Stimulated activated CD4-positive, alpha-beta T cell treated with anti-CD3 and anti-CD28 coated beads, Interleukin-12 subunit alpha, Interleukin-12 subunit beta, amount 100 ng/mL, for 4 hours (primary cell): ENCODE measurements at places on chromosomes 16 and 17.

- DNase-seq: peak; percentile 22
Measured at GRCh38 chr17:14784997-14785696, 480.0 kb downstream of the PMP22 start.

DNA sequence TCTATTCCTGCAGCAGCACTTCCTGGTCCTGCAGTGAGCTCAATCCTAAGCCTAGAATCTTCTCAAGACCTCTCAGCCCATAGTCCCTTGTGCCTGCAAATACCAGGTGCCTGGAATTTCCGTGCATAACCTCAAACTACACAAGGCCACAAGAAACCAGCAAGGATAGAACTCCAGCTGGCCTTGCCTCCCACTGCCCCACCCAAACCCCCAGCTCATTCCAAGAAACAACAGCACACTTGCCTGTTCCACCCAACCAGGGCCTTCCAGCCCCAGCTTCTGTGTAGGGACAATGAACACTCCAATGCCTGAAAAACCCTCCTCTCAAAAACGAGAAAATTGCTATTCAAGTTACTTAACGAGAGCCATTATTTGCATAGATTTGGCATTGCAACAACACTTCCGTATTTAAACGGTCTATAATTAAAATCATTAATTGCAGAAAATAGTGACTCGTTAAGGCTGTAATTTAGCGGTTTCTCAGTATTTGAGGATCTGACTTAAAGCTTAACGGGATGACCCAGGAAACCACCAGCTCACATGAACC, 147.0 kb downstream of the C16orf78 start:
- DNase-seq: no peak

GRCh38 chr17:40916366-40916765, 21.1 kb downstream of the KRT23 start:
- DNase-seq: no peak

GRCh38 chr17:30337393-30337999, 3.6 kb upstream of the TMIGD1 start:
- DNase-seq: no peak

DNA sequence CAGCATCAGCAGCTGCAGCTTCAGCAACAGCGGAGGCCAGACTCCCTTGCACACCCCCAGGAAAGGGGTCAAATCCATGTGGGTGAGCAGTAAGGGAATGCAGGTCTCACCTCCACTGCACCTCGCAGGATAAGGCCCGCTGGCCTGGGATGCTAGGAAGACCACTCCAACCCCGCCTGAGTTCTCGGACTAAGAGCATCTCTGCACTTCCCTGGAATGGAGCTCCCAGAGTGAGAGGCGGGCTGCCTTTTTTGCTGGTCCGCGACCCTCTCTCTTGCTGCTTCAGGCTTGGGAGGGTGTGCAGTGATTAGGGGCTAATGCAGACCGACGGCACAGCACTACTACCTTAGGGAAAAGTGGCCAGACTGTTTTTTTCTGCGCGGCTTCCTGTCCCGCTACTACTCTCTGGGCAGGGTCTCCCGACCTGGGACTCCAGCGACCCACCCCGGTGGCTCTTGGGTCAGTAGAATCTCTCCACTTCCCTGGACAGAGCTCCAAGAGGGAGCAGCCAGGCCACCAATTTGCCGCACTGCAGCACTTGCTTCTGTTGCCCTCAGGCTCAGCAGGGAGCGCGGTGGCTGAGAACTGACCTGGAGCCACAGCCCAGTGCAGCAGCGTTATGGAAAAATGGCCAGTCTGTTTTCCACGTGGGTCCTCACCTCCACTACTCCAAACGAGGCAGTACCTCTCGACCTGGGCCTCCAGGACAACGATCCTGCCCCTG, 480.4 kb downstream of the CDH8 start:
- no peak for DNase-seq

- no peak for DNase-seq
Measured at GRCh38 chr17:66172691-66173223, 19.2 kb downstream of the CEP112 start.

DNA sequence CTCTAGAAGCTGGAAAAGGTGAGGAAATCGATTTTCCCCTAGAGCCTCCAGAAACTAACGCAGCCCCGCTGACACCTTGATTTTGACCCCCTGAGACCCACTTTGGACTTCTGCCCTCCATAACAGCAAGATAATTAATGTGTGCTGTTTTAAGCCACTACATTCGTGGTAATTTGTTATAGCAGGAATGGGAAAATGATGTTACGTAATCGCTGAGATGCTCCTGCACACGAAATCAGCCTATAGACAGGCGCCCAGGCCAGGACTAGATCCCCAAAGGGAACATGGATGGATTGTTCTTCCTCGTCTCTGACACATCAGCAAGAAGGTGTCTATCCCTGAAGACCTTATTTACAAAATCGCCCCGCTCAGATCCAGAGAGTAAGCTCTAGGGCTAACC, 1.4 kb upstream of the MYOCD start:
- DNase-seq: no peak
